ENCODE measurements at places on chromosomes 12 and 14. TPM values are rescaled to one million over a fixed set of nuclear protein-coding genes. Genes with fewer than 3 reads are reported as not detected.

Gene LRRC9
- 2.9 TPM for polyA plus RNA-seq

Gene KLHL42
- polyA plus RNA-seq: 36.7 TPM

Gene CMTM5
- 2.3 TPM for polyA plus RNA-seq

Gene ARMH4
- 71.9 TPM for polyA plus RNA-seq

Gene SLC38A4
- polyA plus RNA-seq: 13.4 TPM

Gene CD9
- polyA plus RNA-seq: 304 TPM

Gene GALNT4
- polyA plus RNA-seq: 10.9 TPM

Gene RND1
- 2.4 TPM for polyA plus RNA-seq

Gene A2M
- 172 TPM for polyA plus RNA-seq

Gene TMEM63C
- polyA plus RNA-seq: 0.81 TPM

Gene KIF5A
- polyA plus RNA-seq: 0.76 TPM

Gene DNAH10
- 5.8 TPM for polyA plus RNA-seq

Gene SYT1
- polyA plus RNA-seq: 22.8 TPM

Gene NOXRED1
- polyA plus RNA-seq: 3.5 TPM

Gene LRRC10
- not detected for polyA plus RNA-seq

Gene PTPRB
- polyA plus RNA-seq: 17.6 TPM

Gene KCNH3
- polyA plus RNA-seq: 6.1 TPM

Gene SERPINA12
- polyA plus RNA-seq: 0.42 TPM

Gene CIROP
- polyA plus RNA-seq: not detected

Gene TEDC1
- 6.0 TPM for polyA plus RNA-seq

Gene FAM90A1
- 2.7 TPM for polyA plus RNA-seq

Gene NANOG
- polyA plus RNA-seq: 0.16 TPM

Gene SMCO3
- 2.3 TPM for polyA plus RNA-seq

Gene REP15
- polyA plus RNA-seq: 2.5 TPM

Gene RNASE7
- 0.42 TPM for polyA plus RNA-seq

Gene PFKM
- 125 TPM for polyA plus RNA-seq

Data from renal cortex interstitium (tissue), 15 donors.